Left colon (tissue), 2 donors: ENCODE measurements at places on chromosomes 7 and 10. TPM values are rescaled to one million over a fixed set of nuclear protein-coding genes. Genes with fewer than 3 reads are reported as not detected.

The TMEM106B gene
- 42.2 TPM for total RNA-seq

The UPK3BL2 gene
- 13.4 TPM for total RNA-seq

The TLL2 gene
- total RNA-seq: 0.34 TPM

The PAX4 gene
- total RNA-seq: 0.98 TPM

The DPYSL4 gene
- not detected for total RNA-seq

The FKBP6 gene
- total RNA-seq: not detected

The ADAM12 gene
- total RNA-seq: 0.61 TPM

The PIK3AP1 gene
- total RNA-seq: 10.1 TPM

The KIF11 gene
- 3.5 TPM for total RNA-seq

The SLC35G1 gene
- total RNA-seq: 18.8 TPM

The PRSS2 gene
- not detected for total RNA-seq

The RBM48 gene
- total RNA-seq: 7.9 TPM

The ENTPD7 gene
- 20.2 TPM for total RNA-seq

The EPDR1 gene
- total RNA-seq: 10.5 TPM

- no peak for DNase-seq
Observed at GRCh38 chr10:77311186-77311585, 326.4 kb downstream of the KCNMA1 start.

GRCh38 chr7:141483044-141483443, 68.2 kb upstream of the AGK start:
- no peak for DNase-seq

- no peak for DNase-seq
Observed at GRCh38 chr7:69678494-69679187, 80.4 kb downstream of the AUTS2 start.

GRCh38 chr10:70302292-70302691, 18.5 kb upstream of the NPFFR1 start:
- no peak for DNase-seq

DNA sequence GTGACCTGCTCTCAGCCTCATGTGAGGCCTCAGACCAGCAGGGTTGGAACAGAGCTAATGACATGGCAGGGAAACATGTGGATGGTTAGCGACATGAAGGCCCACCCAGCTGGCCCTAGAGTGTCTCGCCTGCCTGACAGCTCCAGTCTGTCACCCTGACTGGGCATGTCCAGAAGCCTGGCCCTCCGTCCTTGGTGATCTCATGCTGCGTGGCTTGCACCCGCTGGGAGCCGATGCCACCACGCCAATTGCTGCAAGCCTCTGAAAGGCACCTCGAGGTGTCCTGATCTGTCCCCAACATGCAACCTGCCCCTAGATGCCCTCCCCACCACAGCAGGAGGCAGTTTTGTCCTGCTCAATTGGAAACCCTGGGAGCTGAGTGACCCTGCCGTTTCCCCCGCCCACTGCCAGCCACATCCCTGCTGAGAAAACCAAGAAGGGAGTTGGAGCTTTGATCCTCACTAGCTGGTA, 27.8 kb upstream of the RET start:
- no peak for DNase-seq

GRCh38 chr7:89666136-89666835, 488.0 kb upstream of the STEAP1 start:
- DNase-seq: no peak

- DNase-seq: peak; percentile 14
Observed at GRCh38 chr10:33509231-33509831, 174.9 kb upstream of the NRP1 start.

GRCh38 chr7:35548291-35548690, 146.6 kb downstream of the HERPUD2 start:
- no peak for DNase-seq

- no peak for DNase-seq
Observed at GRCh38 chr10:31320550-31321211, 1.7 kb downstream of the ZEB1 start.

DNA sequence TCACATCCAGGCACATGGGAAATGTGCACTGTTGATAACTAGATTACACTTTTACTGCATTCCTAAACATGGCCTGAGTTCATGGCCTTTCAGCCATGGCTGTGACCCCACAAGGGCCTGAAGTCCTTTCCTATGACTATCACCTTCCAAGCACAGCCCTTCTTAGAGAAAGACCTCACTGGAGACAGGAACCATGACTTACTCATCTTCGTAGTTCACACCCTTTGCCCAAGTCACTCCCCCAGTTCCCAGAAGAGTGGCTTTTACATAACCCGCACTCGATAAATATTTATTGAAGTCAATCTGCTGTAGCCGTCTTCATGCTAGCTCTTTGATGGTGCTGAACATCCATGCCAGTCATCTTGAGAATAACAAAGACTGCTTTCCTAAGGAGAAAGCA, 632.5 kb upstream of the NRP1 start:
- no peak for DNase-seq

- no peak for DNase-seq
Observed at GRCh38 chr7:92044940-92045339, 89.3 kb downstream of the CYP51A1 start.

DNA sequence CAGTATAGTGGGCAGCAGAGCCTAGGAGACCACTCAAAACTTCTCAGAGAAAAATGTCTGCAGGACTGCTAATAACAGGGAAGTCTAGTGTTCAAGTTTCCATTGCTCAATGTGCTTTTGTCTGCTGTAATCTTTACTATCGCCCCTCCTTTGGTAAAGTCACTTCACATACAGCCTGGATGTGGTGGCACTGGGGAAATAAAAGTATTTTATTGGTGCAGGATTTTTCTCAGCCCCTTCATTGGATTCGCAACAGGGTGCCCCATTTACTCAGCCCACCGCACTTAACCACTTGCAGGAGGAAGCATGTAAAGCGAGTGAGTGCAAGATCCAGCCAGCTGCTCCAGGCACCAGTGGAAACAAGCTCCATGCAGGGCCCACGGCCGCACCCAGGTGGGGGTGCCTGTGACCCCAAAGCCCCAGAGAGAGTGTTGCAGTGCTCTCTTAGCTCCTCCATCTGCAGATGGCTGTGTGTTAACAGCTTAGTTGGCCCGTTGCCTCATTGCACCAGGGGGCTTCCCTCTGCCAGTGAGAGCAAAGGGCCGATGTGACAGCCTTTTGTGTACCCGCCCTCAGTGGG, 163.5 kb upstream of the TMEM72 start:
- DNase-seq: no peak

- DNase-seq: no peak
Observed at GRCh38 chr10:15725603-15726002, 5.9 kb upstream of the ITGA8 start.

DNA sequence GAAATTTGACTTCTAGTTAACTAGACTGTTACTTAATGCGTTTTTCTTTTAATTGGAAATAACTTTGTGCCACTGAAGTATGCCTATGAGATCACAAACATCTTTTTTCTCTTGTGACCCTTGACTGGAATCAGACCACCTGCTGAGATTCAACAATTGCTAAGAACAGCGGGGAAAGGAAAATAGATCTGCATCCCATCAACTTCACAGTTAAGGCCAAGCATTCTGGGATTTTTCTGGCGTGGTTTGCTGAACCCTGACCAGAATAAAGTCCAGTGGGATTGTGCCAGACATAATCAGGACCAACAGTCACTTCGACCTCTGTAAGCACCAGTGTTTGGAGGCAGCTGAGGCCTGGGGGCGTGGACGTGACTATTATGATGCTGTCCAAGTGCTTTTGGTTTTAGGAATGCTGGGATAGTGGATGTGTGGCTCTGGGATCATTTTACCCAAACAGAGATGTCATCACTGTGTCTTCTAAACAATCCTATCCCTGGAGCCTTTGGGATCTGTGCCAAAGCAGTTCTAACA, 373.3 kb upstream of the PRKCQ start:
- DNase-seq: peak; percentile 22

GRCh38 chr10:78714225-78714624, 354.5 kb upstream of the ZMIZ1 start:
- no peak for DNase-seq

DNA sequence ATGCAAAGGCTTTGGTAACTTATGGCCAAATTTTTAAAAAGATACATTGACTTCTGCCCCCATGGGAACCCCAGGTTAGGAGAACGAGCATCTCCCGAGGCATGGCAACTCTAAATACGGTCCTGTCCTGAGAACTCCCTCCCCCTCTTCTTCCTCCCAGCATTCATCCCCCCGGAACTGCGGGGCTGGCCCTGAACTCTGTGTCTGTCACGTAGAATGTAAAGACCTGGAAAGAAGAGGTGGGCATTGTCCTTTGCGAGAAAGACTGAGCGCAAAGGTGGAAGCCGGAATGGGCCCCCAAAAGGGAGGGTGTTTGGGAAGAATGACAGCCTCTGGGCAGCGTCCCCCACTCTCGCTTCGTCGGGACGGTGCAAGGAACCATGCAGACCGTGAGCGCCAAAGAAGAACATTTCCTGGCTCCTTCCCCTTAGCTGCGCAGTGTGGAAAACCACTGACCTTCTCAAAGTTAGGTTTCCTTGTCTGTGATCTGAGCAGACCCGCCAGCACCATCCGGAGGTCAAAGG, 21.0 kb downstream of the SHH start:
- DNase-seq: no peak

- DNase-seq: no peak
Observed at GRCh38 chr10:5811387-5811821, 1.8 kb downstream of the GDI2 start.

DNA sequence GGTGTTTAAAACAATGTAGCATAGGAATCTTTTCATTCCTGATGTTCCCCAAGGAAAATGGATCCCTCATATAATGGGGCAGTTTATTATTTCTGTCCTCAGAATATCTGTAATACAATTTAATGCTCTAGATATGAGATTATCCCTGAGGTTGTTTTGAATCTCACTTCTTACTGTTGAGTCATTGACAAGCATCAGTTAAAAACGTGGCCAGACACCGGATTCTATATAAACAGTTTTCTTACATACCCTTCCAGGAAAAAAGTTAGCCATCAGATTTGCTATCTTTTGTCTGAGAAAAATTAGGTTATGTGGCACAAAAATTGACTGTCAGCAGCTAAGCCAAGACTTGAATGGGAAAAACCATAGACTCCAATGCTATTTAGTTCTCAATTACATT, 539.8 kb upstream of the CELF2 start:
- no peak for DNase-seq

GRCh38 chr7:145219461-145219860, 383.6 kb upstream of the TPK1 start:
- DNase-seq: no peak

- DNase-seq: no peak
Observed at GRCh38 chr7:123770378-123770777, 21.6 kb upstream of the WASL start.

GRCh38 chr10:124675261-124675660, 68.9 kb downstream of the FAM53B start:
- no peak for DNase-seq

GRCh38 chr10:101646364-101646763, 48.6 kb downstream of the FBXW4 start:
- no peak for DNase-seq
